ENCODE measurements at places on chromosomes 12 and 14.
A peak's percentile ranks its signal among the peaks of the same experiment; 100 is the strongest.

DNA sequence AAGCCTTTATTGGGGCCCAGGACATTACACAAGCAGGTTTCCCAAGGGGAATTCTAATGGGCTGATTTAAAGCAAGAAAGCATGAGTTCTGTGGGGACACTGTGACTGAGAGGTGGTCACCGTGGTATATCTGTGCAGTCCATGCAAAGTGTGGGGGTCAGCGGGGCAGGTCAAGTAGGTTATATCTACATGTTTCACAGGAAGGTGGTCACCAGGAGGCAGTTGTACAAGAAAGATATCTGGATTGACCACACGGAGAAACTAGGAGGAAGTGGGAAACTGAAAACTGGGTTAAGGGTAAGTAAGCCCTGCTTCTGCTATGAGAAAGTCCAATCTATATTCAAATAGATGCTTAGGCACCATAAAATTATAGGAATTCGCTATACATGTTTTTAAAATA lies 77.8 kb upstream of the CNOT2 start:
- DNase-seq, result no peak

- DNase-seq, result no peak
Measured at GRCh38 chr14:84425968-84426367, 1104.0 kb upstream of the FLRT2 start.

DNA sequence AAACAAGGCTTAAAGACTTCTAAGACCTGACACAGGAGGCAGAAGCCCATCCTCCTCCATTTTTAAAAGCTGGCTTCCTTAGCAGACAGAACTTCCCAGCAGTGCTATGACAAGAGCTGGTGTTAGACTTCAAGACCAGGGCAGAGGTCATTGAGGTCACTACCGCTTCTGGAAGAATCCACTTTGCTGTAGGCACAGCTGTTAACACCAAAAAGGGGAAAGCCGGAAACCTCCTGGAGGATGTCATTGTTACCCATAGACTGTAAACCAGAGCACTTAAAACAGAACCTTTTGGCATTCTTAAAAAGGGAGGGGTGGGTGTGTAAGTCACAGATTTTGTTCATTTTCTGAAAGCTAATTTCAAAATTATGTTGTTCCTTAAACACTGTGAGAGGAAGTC lies 445.7 kb downstream of the TMTC2 start:
- no peak for DNase-seq

DNA sequence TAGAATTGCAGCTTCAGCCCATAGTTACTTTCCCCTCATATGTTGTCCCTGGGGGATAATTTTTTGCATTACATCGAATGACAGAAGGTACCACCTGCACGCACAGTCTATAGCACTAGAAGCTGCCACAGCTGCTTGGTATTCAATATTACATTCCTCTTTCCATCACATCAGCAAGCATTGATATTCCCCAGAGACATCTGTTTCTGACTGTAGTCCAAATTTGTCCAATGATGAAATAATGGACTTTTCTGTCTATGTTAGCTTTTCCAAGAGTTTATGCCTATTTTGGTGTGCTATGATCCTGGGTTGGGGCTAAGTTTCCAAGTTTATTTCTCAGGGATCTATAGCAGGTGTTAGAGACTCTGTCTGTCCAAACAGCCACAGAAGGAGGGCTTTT lies 335.4 kb downstream of the LRIG3 start:
- DNase-seq, result no peak

DNA sequence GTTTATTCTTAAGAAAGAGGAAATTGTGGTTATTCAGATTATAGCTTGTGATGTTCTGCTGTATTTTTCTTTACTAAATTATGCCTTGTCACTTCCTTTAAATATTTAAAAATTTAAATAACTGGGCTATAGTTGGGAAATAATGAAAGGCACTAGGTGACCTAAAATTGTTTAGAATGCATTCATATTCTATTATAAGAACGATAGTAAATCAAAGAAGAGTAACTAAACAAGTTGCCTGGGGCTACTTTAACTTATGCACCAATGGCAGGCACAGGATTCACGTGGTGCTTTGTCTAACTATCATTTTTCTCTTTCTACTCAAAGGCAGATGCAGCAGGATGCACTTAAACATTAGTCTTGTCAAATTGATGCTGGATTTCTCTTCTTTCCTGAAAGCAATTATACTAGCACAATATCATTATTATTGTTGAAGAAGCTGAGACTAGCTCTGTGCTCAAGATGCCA lies 190.7 kb upstream of the PPFIA2 start:
- no peak for DNase-seq

GRCh38 chr12:130147875-130148596 lies 14.2 kb upstream of the FZD10 start:
- no peak for DNase-seq

DNA sequence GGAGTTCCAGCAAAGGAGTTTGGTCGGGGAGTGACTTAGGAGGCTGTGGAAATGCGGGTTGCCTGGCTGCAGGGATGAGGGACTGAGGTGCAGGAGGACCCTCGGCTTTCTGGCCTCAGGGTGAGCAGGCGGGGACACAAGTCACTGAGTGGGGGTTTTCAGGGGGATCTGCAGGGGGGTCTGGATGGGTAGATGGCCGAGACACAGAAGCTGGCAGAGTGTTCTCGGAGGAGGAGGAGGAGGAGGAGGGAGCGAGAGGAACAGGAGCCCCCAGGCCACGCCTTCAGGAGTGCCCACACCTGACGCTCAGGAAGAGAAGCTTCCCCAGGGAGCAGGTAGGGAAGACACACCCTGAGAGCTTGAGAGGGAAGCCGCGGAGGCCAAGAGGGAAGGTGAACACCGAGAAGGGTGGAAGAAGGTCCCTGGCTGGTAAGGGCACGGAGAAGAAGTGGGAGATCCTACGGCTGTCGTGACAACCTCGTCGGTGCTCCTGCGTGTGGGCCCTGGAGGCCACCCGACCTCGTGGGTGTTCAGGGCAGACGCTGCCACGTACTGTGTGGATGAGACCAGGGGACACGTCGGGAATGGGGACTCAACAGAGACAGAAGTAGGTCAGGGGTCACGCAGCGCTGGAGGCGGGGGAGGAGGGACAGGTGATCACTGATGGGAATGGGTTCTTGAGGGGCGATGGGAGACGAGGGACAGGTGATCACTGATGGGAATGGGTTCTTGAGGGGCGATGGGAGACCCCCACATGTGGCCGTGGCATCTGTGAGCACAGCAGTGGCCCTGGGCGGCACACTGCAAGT lies 109.4 kb downstream of the PIWIL1 start:
- DNase-seq, result no peak

DNA sequence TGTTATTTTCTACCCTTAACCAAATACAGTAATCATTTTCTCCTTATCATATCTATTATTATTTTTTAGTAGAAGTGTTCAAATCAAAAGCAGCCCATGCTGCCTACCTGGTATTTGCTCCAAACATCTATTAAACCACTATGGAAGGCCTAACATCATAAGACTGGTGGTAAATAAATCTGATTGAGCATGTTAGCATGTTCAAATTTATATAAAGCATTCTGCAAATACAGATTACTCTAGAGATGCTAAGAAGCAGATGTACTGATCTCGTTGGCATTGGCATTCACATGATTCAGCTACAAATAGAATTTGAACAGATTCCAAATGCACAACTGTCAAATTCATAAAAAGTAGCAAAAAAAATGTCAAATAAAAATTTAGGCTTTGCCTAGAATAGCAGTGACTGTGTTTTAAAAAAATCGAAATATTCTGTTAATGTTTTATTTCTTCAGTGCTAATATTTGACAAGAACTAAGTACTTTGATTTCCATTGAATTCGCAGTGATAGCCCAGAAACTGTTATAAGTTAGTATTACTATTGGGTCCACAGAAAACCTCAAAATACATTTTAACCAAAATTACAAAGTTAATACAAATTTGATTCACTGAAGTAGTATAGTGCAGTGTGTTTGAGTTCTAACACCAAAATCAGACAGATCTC lies 9.4 kb upstream of the OSBPL8 start:
- no peak for DNase-seq

- DNase-seq, result no peak
Measured at GRCh38 chr12:28570811-28571210, 380.6 kb downstream of the CCDC91 start.

DNA sequence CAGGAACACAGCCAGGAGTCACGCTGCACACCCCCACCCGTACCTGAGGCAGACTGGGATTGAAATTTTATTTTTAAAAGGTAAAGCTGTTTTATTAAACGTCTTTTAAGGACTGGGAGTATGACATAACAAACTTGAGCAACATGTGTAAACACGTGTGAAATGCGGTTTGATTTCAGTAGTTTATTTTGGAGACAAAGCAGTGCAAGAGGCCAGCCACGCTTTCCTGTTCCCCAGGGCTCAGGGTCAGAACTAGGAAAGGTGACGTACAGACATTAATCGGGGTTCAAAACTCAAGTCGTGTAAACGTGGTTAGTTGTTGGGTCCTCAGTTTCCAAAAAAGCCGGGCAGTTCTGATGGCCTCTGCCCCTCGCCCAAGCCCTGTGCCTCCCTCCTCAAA lies 16.7 kb downstream of the CHGA start:
- no peak for DNase-seq

- DNase-seq, result peak; percentile 44
Measured at GRCh38 chr12:124321040-124321481, 26.2 kb downstream of the RFLNA start.

GRCh38 chr14:22929961-22930364 lies 787 bp upstream of the PRMT5 start:
- DNase-seq, result no peak

DNA sequence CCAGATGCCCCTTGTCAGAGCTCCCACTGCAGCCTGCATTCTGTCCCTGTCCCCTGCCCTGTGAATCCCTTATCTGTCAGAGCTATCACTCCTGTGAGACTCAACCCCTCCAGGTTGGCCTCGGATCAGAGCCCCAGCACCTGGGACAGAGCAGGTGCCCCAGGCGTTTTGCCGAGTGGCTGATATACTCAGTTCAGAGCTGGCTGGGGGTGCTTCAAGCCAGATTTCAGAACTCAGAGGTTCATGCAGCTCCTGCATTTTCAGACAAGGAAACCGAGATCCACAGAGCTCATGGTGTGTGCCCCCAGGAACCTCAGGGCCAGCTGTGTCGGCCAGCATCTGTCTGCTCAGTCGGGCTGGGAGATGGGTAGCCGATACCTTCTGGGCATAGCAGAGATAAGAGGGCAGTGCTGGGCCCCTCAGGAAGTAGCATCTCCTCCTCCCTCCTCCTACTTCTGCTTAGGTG lies 228.0 kb upstream of the RTL1 start:
- no peak for DNase-seq

- DNase-seq, result no peak
Measured at GRCh38 chr12:94127239-94128131, 20.9 kb upstream of the PLXNC1 start.

- DNase-seq, result no peak
Measured at GRCh38 chr12:107992870-107993451, 136.1 kb upstream of the WSCD2 start.

DNA sequence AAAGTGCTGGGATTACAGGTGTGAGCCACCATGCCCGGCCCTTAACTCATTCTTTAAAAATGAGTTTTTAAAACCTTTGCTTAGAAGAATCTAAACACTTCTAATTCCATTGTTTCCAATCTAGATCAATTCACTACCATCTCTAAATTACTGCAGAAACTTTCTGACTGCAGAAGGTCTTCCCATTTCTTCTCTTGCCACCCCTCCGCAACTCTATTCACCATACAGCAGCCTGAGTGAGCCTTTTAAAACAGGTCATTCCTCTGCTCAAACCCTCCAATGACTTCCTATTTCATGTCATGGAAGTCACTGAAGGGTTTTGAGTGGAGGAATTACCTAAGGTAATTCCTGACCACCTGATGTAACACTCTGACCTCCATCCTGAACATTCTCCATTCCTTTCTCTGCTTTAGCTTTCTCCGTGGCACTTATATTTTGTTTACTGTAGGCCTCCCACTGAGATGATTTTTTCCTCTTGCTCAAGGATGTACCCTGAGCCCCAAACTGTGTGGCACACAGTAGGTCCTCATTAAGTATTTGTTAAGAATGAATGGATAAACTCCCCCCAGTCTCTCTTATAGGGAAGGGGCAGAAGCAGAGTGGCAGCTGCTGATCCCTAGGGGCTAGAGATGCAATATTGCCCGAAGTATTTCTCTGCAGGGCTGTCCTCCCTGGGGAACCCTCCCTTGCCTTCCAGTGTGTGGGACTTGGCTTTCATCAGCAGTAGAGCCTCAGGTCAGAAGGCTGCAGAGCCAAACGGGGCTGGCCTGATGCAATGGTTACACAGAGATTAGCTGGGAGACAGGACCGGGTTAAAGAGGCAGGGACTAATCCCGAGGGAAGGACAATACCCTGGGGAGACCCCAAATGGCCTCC lies 1.2 kb downstream of the DDIT3 start:
- no peak for DNase-seq

- no peak for DNase-seq
Measured at GRCh38 chr14:90548455-90548854, 151.6 kb downstream of the CALM1 start.

GRCh38 chr14:46840944-46841720 lies 189.6 kb upstream of the RPL10L start:
- DNase-seq, result no peak

- no peak for DNase-seq
Measured at GRCh38 chr12:109170324-109170723, 53.9 kb downstream of the ACACB start.

DNA sequence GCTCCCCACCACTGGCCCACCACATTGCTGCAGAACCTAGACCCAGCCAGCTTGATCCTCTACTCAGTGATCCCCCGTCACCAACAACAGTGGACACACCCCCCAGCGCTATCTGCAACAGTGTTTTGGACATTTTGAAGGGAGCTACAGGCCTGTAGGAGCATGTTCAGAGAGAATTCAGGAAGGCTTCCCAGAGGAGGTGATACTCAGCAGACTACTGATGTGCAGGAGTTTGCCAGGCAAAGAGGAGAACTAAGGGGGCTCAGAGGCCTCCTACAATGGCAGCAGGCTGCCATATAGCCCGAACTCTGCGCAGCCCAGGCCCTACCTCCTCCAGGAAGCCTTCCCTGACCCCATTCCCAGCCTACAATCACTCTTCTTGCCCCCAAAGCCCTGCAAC lies 70.0 kb downstream of the SYNE3 start:
- DNase-seq, result no peak

- no peak for DNase-seq
Measured at GRCh38 chr14:98695809-98696208, 576.2 kb downstream of the BCL11B start.

GRCh38 chr12:58995666-58996363 lies 75.5 kb upstream of the LRIG3 start:
- no peak for DNase-seq

DNA sequence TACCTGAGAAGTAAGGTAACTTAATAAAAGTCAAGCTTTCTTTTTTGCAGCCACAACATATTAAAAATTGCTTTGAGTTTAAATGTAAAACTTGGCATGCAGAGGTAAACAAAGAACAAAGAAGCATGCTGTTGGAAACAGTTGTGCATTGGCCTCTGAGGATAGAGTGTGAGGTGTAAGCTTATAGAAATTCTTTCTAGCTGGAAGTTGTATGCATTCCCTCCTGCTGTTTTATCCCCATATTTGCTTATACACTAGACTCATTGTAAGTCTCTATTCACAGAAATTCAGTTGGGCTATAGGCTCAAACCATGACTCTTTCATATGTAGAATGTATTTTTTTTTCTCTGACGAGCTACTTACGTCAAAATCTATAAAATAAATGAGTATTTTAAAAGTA lies 316.3 kb downstream of the SLC6A15 start:
- DNase-seq, result no peak
